ENCODE measurements at places on chromosomes 12 and 14.

DNA sequence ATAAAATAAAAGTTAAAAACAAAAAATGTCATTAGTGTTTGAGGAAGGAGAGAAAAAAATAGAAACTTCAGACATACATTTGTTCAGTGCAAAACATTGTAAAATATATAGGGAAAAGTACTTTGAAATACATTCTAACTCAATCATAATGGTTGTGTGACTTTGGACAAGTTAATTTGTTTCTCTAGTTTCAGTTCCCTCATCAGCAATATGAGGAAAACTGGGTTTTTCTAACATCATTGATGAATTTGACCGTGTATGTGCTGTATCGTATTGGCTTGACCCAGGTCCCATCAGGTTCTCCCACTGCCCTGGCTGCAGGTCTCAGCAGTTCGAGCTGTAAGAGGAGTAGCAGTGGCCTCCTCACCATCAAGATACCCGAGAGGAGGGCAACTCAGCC, 173.9 kb upstream of the ATF7IP start:
- DNase-seq: no peak

DNA sequence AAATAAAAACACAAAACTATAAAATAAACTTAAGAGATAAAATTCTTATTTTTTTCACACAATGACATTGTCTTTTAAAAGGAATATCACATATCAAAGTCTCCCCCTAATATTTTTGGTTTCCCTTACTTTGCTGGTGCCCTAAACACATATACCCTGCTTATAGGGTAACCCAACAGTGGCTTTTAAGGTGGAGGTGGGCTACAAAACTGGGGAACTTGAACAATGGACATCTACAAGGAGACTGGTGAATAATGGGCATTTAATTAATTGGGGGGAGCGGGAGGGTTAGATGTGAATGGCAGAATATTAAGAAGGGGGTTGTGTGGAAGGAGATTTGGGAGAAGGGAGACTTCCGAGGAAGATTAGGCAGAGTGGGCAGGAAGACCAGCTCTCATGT, 9.6 kb downstream of the B4GALNT1 start:
- no peak for DNase-seq

GRCh38 chr12:105740369-105740768, 398.4 kb downstream of the NUAK1 start:
- DNase-seq: no peak

GRCh38 chr12:121634836-121635235, 8.5 kb downstream of the ORAI1 start:
- DNase-seq: no peak

DNA sequence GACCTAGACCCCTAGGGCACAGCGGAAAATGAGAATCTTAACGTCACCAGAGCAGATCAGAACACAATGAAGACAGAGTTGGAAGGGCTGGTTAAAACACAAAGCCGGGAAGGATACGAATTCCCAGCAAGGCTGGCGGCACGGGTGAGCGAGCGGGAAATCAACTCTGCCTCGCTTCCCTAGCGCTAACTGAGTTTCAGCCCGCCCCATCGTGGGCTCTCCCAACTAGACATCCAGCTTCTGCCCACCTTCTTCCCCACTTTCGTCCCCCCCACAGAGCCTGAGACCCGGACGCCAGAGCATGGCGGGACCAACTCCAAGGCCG, 377 bp downstream of the CCNT1 start:
- no peak for DNase-seq

DNA sequence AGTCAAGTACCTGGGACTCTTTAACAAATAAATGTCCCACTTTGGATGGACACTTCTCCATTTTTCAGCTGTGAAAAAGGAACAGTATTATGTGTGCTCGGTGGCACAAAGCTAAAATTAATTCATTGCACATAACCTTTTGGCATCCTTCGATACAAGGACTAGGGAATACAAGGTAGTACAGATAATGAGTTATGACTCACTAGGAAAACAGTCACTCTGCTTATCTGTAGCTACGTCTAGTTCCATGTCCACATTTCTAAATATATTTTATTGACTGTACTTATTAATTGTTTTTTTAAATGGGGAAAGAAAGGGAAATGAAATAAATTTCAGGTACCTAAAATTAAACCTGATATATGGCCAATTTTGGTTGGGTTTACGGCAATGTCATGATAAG, 35.2 kb upstream of the RIC8B start:
- no peak for DNase-seq

GRCh38 chr12:92064422-92064821, 81.2 kb downstream of the BTG1 start:
- no peak for DNase-seq

- no peak for DNase-seq
Observed at GRCh38 chr14:53190938-53191337, 37.8 kb upstream of the DDHD1 start.

- DNase-seq: no peak
Observed at GRCh38 chr14:24475261-24475660, 32.7 kb upstream of the SDR39U1 start.

GRCh38 chr12:42372154-42372791, 46.3 kb downstream of the PPHLN1 start:
- peak; percentile 63 for DNase-seq

DNA sequence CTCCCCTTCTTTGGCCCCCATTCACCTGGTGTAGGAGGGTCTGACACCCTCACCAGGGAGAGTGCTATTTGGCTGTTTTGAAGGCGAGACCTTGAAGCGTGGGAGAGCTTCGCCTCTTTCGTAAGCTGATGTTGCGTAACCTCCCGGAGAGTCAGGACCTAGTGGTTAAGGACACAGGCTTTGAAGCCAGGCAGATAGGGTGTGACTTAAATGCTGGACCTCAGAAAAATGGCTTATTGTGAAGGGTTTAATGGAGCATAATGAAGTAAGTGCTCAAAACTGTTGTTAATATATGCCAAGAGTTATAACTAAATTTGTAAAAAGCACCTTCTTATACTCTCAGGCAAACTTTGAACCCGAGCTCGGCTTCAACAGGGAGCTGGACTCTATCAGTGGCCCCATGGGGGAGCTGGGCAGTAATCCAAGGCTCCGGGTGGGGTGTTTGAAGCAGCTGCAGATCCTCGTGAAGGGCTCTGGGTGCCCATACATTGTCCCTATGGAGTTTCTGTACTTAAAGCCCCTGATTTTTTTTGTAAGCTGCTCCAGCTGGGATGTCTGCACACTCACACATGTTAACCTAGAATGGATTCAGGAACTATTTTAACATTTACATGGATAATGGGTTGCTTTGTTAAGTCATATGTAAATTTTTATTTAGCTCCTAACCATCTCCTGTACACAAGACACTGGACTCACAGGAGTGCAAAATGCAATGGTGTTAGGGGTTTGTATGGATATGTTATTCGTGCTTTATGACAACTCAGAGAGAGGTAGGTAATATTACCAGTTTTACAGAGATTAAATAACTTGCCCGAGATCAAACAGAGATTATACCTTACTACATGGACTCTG, 26.0 kb downstream of the PPFIBP1 start:
- DNase-seq: peak; percentile 40

DNA sequence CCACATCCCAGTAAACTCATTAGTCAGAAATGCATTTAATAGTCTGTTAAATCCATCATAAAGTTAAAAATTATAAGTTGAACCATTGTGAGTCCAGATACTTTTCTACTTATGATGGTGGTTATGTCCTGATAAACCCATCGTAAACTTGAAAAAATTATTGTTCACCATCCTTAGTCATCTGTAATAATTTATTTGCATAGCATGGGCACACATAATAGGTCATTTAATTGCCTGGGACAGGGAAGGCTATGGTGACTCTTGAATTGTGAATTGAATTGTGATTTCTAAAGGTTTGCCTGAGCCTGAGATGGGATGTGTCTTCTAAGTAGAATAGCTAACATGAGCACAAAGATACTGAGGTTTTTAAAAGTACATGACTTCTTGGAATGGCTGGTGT, 21.5 kb downstream of the ZDHHC17 start:
- no peak for DNase-seq

GRCh38 chr12:107447336-107447735, 238.3 kb upstream of the PWP1 start:
- DNase-seq: no peak

DNA sequence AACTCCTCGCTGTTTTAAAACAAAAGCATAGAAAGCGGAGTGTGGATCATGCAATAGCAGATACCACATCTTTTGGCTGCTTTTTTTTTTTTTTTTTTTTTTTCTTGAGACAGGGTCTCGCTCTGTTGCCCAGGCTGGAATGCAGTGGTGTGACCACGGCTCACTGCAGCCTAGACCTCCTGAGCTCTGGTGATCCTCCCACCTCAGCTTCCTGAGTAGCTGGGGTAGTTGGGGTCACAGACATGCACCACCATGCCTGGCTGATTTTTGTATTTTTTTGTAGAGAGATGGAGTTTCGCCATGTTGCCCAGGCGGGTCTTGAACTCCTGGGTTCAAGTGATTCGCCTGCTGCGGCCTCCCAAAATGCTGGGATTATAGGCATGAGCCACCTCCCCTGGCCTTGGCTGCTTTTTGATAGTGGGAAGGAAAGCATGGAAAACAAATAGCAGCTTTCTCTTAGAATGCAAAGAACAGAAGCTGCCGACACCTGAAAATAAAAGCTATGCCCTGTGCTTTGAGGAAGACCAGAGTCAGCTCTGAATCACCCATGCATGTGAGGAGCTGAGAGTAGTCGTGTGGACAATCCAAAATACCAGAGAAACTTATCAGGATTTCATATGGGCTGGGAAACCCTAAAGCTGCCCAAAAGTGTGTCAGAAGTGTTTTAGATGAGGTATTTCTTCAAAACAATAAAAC, 3.6 kb upstream of the ELK3 start:
- no peak for DNase-seq

- no peak for DNase-seq
Observed at GRCh38 chr12:112433551-112433950, 14.8 kb downstream of the PTPN11 start.

DNA sequence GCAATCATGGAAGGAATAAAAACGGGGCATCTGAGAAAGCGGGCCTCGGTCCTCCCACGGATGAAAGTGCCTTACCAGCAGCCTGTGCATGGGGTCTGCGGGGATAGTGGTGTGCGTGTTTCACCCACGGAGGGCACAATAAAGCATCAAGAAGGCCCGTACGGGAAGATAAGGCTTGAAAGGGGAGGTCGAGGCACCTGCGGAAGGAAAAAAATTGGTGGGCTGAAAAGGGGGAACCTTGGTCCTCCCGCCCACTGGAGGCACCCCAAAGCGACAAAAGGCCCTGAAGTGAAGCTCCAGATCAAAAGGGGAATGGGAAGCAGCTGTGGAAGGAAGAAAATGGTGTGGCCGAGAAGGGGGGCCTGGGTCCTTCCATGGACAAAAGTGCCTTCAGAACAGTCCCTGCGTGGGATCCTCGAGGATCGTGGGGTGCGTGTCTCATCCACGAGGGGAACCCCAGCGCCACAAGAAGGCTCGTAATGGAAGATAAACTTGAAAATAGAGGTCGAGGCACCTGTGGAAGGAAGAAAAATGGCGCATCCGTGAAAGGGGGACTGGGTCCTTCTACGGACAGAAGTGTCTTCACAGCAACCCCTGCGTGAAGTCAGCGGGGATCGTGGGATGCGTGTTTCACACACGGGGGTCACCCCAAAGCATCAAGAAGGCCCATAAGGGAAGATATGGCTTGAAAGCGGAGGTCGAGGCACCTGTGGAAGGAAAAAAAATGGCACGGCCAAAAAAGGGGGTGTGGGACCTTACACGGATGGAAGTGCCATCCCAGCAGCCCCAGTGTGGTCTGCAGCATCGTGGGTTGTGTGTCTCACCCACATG, 276.9 kb downstream of the ALG10 start:
- DNase-seq: no peak

DNA sequence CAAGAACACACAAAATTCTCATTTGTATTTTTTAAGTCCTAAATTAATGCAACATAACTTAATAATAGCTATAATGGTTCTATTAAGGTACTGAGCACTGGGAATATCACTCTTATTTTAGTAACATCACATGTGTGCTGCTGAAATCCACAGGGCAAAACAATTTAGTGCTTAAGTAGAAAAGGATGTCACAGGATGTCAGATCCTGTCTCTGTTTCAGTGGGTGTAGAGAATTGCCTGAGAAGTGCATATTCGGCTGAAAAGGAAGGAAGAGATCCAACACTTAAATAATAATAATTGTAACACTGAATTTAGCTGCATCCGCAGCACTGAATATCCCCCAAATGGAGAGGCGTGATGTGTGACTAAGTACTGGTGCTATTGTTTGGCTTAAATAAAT, 8.6 kb downstream of the LDHB start:
- no peak for DNase-seq

DNA sequence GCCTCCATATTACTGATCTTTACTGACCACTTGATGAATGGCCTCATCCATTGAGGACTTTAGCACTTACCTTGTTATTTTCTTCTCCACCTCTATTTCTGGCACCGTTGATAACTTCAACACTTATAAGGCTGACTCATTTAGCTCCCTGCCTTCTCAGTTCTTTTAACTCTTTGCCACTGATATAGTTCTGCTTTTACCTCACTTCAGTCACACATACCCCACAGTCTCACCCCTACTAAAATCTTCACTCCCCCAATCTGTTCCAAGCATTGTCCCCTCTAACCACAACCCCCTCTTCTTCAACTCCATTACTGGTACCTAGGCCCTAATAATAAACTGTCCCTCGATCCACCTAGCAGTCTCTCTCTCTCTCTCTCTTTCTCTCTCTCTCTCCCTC, 141.0 kb downstream of the PAH start:
- DNase-seq: no peak

GRCh38 chr14:60760209-60760608, 25.6 kb downstream of the MNAT1 start:
- no peak for DNase-seq

DNA sequence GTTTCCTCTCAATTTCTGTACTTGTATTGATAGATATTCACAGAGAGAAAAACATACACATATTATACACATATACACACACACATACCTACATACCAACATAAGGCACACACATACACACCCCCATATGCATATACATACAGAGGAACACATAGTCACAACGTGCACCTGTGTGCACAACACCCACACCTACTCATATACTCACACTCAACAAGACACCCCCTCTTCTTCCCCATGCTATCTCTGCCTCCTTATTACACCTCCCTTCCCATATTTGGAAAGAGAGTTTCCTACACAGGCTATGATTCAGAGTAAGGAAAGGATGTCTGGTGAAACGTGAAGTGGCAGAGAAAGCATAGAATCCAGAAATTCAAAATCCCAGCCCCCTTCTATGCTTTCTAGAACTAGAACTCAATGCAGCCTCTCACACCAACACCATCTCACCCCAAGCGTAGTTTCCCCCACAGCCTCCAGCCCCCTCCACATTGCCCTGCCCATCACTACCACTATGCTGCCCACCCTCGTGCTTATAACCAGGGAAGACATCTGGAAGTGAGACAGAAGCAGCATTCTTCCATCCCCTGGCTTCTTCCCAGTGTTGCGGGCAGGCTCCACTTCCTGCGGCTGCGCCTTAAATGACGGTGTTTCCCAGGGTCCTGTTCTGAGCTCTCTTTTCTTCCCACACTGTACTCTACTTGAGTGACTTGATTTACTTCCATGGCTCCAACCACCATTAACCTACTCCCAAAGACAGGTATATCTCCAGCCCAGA, 2.4 kb downstream of the RNASE8 start:
- no peak for DNase-seq

- no peak for DNase-seq
Observed at GRCh38 chr12:18192119-18192518, 69.2 kb upstream of the PIK3C2G start.

- DNase-seq: no peak
Observed at GRCh38 chr12:42385326-42385841, 59.4 kb downstream of the PPHLN1 start.

GRCh38 chr12:99043319-99043914, 398.3 kb downstream of the APAF1 start:
- peak; percentile 35 for DNase-seq

GRCh38 chr14:23186913-23187654, 3.6 kb upstream of the SLC7A8 start:
- peak; percentile 49 for DNase-seq

GRCh38 chr14:66069830-66070541, 416.2 kb upstream of the CCDC196 start:
- no peak for DNase-seq
